ENCODE measurements at places on chromosomes 11 and 22.

GRCh38 chr22:47370448-47371262 lies 608.2 kb downstream of the TBC1D22A start:
- DNase-seq, result no peak

- DNase-seq, result no peak
Observed at GRCh38 chr22:44550711-44551491, 52.9 kb upstream of the RTL6 start.

DNA sequence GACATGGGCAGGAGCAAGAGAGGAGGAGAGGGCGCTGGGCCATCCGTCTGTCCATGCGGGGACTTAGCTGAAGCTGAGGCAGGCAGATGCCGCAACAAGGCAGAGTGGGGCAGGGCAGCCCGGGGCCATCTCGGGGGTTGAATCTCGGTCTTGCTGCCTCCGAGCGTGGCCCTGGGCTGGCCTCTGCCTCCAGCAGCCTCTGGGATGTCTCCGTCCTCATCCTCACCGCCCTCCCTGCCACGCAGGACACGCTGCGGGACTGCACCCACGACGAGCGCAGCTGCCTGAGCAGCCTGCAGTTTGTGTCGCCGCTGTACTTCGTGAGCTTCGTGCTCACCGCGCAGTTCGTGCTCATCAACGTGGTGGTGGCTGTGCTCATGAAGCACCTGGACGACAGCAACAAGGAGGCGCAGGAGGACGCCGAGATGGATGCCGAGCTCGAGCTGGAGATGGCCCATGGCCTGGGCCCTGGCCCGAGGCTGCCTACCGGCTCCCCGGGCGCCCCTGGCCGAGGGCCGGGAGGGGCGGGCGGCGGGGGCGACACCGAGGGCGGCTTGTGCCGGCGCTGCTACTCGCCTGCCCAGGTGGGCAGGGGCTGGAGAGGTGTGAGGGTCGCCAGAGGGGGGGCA lies 108.4 kb downstream of the CACNA1I start:
- no peak for DNase-seq

GRCh38 chr11:27201454-27202302 lies 161.1 kb downstream of the BBOX1 start:
- DNase-seq, result no peak

GRCh38 chr11:70885281-70886231 lies 366.8 kb downstream of the SHANK2 start:
- DNase-seq, result no peak

DNA sequence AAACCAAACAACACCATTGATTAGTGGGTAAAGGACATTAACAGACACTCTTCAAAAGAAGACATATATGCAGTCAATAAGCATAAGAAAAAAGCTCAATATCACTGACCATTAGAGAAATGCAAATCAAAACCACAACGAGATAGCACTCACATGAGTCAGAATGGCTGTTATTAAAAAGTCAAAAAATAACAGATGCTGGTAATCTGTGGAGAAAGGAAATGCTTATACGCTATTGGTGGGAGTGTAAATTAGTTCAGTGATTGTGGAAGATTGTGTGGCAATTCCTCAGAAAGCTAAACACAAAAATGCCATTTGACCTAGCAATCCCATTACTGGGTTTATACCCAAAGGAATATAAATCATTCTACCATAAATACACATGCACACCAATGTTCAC lies 182.6 kb downstream of the TRPC6 start:
- DNase-seq, result no peak

GRCh38 chr11:106827687-106828086 lies 190.6 kb downstream of the GUCY1A2 start:
- no peak for DNase-seq

DNA sequence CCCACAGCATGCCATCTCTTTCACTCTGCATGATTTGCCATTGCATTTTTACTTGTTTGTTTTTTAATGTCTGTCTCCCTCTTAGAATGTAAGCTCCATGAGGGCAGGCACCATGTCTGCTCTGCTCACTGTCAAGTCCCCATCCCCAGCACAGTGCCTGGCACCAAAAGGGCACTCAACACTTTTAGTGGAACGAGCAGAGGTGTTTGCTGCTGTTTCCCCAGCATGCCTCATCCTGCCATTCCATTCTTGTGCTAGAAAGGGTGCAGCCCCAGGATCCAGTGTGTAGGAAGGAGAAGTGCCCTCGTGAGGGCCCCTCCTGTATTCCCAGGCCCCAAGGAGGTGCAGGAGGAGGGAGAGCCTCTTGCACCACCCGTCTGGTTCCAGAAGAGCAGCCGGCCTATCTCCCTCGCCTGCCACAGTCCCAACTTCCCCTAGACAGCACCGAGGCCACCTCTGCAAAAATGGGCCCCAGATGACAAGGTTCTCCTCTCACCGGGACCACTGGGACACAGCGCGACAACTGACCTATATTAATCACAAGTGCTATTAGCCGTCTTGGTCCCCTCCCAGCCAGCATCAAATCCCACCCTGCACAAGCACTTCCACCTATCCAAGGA lies 33.3 kb upstream of the CACNG2 start:
- DNase-seq, result no peak

GRCh38 chr11:68362801-68363379 lies 50.5 kb downstream of the LRP5 start:
- DNase-seq, result no peak
